ENCODE measurements at places on chromosomes 3 and 15.
A peak's percentile ranks its signal among the peaks of the same experiment; 100 is the strongest.

DNA sequence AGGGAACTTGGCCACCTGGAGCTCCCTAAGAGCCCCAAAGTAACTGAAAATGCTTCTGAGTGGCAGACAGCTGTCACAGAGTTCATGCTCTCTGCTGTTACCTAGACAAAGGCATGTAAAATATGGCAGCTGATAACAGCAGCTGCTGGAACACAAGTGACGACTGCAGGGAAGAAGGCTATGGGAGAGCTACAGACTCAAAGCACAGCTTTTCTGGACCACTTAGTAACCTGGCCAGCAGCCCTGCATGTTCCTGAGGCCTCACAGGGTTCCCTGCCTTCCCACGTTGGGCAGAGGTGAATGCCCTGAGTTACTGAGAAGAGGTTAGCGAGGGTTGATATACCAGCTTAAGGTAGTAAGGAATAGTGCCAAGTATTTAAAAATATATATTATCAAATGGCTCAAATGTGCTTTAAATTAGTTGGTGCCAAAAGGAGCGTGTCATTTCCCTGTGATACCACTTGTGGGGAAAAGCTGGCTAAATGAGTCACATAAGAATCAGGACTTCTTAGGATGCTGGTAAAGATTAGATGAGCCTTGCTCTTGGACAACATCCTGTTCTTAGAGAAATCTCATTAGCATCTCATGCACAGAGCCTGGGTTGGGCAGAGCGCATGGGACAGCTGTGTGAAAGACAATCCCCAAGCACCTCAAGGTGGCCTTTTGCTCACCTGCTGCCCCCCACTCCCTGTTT, 76.4 kb upstream of the SCN5A start:
- peak; percentile 61 for DNase-seq

GRCh38 chr3:50550079-50550736, 17.3 kb downstream of the C3orf18 start:
- DNase-seq = no peak

DNA sequence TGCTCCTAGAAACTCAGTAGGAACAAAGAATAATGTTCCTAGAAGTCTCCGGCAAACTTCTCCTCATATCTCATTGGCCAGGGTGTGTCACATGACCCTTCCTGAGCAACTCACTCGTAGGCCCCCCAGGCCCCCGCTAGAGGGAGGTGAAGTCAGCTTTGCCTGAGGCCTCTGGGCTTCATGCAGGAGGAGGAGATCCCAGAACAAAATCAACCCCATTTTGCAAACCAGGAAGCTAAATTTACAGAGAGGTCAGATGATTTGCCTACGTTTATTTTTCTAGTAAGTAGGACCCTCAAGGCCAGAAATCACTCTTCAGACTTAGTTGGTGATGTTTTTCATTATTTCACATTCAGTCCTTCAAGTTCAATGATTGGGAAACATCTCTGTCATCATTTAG, 99.1 kb downstream of the SSR3 start:
- no peak for DNase-seq

- DNase-seq = no peak
Measured at GRCh38 chr3:32200992-32201758, 37.3 kb upstream of the CMTM8 start.

GRCh38 chr3:179438841-179439240, 12.4 kb downstream of the GNB4 start:
- DNase-seq = no peak

Measured in NCI-H226 (cell line).